ENCODE measurements at places on chromosomes 3 and 15.

DNA sequence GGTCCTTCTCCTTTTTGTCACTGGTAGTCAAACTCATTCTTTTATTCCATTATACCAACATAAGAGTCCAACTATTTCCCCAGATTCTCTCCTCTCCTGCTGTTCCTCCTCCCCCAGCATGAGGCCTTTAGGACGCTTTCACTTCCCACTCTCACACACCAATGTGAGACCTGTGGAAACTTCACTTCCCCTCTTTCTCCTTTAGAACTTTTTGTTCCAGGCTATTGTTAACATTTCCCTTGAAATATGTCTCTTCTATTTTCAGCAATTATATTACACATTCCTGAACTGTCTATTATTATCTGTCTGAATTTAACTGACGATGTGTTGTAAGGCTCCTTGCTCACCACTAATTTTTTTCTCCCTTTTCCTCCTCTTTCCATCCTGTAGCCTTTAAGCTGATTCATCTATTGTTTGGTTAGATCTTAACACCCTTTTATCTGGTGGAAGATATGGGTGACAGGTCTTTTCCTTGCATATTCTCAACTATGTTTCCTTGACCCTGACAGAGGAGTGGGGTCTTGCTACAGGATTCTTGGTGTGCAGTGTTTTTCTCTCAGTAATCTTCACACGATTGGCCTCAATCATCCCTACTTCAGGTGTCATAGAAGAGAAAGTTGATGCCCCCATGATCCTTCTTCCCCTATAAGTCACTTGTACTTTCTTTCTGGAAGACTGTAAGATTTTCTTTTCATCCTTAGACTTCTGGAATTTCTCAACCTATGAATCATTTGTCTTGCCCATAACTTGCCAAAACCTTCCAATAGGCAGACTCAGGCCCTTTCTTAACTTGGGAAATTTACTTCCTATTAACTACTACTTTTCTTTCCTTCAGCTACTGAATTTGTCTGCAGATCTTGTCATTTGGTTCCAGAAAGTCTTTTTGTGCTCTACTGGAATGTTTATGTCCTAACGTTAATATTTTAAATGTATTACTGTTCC is 5.9 kb downstream of the CYP19A1 start:
- no peak for DNase-seq

- DNase-seq, result no peak
Observed at GRCh38 chr3:20573175-20573574, 387.2 kb upstream of the SGO1 start.

- DNase-seq, result peak; percentile 60
Observed at GRCh38 chr3:123489400-123490004, 40.6 kb upstream of the ADCY5 start.

DNA sequence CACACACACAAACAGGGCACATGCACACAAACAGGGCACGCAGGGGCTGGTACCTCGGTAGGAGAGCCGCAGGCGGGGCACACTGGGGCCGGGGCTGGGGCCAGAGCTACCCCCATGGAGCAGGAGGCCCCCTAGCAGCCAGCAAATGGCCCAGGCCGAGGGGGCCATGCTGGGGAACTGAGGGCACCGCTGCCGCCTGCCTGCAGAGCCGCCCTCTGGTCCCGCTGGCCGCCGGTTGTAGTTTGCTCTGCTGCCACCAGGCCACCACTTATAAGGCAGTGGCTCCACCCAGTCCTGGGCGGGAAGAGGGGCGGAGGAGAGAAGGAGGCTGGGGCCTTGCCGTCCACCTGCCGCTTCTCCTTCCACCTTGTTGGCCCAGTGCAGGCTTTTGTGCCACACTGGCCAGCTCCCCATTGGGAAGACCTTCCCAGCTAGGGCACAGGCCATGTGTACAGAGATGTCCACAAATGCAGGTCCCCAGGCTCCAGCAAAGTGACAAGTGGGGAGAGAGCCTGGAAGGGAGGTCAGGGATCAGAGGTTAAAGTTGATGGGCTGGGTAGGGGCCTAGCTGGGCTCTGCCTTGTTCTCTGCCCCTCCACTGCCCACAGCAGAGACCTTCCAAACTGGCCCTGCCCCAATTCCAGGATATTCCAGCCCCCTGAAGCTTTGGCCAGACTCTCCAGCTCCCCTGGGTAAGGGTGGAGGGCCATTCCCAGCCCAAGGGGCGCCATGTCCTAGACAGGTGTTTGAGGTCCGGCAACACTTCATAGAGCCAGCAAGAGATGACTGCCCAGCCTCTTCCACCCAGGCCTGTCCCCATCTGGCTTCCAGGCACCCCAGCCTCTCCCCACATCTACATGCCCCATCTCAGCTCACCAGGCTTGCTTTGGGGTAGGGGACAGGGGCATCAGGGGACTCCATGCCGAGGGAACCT is at the start of gene SEMA3G:
Gene SEMA3G, minus strand, starts transcription at position 244 of the 934 bp plus-strand sequence. Its CDS starts 76 bp downstream, at position 168.
- no peak for DNase-seq

DNA sequence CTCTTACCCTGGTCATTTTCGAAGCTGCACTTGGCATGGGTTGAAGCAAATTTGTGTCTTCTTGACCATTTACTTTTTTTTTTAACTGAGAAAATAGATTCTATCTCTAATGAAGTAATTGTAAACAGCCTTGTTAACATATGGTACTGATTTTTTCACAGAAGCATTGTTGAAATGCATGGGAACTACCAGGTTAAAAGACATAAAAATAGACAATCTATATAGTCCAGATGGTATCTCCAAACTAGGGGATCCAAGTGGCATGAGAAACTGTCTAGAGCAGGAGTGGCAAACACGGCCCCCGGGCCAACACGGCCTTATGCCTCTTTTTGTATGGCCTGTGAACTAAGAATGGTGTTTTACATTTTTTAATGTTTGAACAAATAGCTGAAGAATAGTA is 41.9 kb downstream of the CACNA1D start:
- DNase-seq, result no peak

DNA sequence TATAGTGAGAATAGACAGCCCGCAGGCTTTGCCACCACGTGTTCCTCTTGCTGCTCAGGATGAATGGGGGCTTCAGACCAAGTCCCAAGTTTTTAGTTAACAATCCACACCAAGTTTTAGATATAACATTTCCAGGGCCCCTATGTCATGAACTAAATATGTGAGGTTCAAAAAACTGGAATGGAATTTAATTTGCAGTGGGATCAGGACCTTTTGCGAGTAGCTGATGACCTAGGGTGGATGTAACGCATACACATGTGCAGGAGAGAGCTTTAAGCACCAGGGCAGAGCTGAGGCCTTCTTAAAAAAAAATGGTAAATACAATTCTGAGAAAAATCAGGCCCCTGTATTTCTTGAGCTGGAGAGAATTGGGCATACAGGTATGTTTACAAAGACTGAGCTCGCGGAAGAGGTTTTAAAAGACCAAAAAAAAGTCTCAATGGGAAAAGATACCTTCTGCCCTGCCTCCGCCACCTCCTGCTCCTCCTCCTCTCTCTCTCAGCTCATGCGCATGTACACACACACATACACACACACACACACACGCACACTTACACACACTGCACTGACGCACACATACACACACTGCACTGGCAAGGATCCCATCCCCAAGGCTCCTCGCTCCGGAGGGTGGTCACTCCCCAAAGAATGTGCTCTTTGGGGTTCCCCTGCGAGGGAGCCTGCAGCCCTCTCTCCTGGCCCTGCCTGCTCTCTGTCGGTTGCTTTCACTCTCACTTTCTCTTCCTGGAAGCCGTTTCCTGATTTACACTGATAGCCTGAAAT is 48.2 kb upstream of the IGF1R start:
- no peak for DNase-seq

DNA sequence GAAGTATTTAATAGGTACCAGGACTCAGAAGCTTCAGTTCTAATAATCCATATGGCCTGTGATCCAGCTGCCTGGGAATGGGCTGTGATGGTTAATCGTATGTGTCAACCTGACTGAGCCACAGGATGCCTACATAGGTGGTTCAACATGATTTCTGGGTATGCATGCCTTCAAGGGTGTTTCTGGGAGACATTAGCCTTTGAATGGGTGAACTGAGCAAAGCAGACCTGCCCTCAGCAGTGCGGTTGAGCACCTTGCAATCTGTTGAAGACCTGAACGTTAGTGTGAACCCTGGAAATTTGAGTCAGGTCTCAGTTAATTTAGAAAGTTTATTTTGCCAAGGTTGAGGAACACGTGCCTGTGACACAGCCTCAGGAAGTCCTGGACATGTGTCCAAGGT is 22.8 kb upstream of the TKT start:
- DNase-seq, result no peak

GRCh38 chr3:79329154-79329553 is 438.6 kb downstream of the ROBO1 start:
- peak; percentile 8 for DNase-seq

DNA sequence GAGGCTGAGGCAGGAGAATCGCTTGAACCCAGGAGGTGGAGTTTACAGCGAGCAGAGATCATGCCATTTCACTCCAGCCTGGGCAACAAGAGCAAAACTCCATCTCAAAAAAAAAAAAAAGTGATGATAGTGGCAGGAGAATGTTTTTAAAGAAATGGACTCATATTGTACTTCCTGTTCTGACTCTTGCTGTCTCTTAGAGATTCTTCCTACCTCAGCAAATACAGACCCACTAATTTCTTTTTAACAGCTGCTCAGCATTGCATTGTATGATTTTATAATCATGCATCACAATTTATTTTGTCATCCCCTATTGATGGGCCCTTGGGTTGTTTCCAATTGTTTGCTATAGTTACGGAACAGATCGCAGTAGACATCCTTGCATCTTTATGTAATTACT is 8.8 kb upstream of the ANKDD1A start:
- DNase-seq, result no peak

- DNase-seq, result no peak
Observed at GRCh38 chr3:146154995-146155394, 6.0 kb downstream of the PLOD2 start.

- DNase-seq, result no peak
Observed at GRCh38 chr3:193789455-193789854, 196.4 kb downstream of the OPA1 start.

DNA sequence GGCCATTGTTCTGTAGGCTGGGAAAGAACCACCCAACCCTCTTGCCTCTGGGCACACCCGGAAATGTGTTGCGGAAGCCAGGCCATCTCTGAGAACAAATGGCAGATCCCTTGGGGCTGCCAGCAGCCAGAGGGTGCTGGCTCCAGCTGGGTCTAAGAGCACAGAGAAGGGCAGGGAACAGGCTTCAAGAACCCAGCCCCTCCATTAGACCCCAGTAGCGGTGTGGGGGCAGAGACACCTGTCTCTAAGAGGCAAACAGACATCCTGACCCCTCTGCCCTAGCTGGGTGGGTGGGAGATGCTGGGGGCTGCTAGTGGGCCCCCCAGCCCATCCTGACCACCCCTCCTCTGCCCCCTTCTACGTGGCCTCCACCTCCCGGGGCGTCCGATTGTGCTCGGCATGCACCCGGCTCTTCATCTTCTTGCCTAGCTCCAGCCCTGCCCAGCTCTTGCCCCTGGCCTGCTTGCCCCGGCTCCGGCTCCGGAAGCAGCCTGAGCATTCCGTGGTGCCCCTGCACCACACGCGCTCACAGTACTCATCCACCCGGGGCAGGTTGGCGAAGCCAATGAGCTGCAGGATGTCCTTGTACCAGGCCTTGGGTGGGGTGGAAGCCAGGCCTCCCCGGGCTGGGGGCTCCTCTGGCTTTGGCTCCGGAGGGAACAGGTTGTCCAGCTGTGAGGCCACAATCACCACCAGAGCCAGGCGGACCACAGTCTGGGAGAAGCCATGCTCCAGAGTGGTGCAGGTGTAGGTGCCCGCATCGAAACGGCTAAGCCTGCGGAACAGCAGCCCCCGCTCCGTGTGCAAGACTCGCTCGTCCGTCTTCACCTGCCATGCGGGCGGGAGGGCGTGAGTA is 9.4 kb downstream of the SEMA3G start:
- DNase-seq, result no peak

DNA sequence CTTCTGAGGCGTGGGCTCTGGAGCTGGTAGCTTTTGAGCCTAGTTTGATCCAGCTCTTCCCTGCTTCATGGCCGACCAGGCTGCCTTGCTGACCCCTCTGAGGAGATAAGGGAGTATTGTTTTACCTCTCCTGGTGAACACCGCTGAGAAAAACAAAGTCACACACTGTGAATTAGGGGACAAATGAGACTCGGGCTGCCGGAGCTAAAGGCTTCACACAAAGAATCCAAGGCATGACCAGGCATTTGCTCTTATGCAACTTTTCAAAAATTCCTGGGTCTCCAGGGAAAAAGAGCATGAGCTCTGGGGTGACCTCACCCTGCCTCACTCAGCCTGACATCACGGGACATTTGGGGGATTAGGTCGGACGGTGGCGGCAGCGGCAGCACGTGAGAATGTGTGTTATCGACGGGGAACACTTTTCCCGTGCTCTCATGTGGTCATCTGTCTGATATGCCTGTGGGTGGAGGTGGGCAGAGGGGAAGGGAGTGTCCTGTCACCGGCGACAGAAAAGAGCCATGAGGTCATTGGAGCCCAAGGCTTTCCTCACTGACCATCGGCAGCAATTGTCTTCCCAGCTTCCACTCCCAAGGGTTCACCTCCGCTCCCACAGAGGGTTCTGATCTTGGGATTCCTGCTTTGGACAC is 61.0 kb downstream of the TMEM44 start:
- no peak for DNase-seq

DNA sequence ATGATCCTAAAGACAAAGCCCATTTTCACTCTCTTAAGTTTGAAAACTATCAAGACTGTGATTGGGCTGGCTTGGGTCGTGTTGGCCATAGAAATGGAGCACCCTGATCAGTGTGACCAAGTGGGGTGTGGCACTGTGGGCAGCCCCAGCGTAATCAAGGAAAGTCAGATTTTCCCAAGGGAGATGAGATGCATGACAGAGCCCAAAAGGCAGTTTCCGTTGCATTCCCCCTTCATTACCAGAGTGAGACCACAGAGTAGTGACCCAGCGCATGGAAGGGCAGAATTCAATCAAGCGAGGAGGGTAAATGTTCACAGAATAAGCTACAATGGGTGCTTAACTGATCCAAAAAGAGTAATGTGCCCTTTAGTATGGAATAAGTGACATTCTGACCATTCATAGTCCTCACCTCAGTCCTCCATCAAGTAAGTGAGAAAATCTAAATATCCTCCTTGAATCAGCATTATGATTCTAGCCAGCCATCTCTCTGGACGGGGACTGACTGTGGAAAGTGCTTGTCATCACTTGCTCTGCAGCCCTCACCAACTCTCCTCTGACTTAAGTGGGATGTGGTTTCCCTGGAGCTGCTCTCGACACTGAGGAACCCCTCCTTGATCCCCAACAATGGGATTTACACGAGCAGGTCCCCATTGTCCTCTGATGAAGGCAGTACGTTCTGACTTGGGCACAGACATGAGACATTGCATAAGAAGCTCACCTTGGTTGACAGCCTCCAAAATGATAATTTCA is 430.5 kb downstream of the OCA2 start:
- no peak for DNase-seq

All from hippocampal formation (tissue), 2 donors.